ENCODE measurements at places on chromosomes 16 and 17.

DNA sequence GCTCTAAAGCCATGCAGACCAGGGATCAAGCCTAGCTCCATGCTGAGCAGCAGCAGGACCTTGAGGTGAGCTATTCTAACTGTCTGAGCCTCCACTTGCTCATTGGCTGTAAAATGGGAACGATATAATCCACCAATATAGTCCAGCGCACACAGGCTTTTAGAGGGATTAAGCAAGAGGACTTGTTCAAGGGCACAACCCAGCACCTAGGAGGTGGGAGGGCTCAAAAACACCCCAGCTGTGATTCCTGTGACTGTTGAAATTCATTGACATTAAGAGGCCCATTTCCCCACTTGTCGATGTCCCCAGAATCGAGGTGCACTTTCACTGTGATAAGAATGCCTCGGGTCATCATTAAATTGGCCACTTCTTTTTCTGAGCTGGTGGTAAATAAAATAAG lies 4.1 kb downstream of the USH1G start:
- DNase-seq = no peak

DNA sequence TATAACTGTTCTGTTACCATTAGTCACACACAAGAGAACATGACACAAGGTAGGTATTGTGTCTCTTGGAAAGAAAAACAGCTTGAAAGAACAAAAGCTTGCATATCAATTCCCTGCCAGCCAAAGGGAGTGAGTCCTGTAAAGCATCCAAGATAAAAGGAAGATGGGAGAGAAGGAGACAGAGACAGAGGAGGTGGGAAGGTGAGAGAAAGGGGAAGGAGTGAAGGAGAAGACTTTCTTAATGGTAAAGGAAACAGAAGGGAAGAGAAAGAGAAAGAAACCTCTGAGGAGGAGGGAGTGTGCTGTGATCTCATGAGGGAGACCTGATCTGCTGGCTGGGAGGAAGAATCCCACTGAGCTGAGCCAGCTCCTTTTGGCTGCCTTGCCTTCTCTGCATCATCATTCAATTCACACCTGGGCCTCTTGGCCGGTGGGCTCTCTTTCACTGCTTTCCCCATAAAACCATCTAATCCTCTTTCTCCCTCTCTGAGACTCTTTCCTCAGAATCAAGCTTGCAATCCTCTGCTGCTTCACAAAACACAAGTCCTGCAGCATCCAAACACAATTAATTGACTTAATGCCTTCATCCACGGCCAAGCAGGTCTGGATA lies 271.6 kb downstream of the ABCC12 start:
- DNase-seq = no peak

DNA sequence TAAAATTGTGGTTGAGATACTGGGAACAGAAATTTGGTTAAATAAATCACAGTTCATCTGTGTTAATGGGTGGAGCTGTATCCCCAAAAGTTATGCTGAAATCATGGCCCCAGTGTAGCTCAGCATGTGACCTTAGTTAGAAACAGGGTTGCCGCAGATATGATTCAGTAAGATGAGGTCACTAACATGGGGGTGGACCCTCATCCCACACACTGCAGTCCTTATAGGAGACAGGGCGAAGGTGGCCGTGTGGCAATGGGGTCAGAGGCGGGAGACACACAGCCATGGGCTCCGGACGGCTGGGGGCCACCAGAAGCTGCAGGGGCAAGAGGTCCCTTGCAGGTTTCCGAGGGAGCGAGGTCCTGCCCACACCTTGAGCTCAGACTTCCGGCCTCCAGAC lies 10.7 kb downstream of the GALNS start:
- no peak for DNase-seq

GRCh38 chr17:74435775-74436359 lies 4.0 kb downstream of the GPRC5C start:
- DNase-seq = no peak

DNA sequence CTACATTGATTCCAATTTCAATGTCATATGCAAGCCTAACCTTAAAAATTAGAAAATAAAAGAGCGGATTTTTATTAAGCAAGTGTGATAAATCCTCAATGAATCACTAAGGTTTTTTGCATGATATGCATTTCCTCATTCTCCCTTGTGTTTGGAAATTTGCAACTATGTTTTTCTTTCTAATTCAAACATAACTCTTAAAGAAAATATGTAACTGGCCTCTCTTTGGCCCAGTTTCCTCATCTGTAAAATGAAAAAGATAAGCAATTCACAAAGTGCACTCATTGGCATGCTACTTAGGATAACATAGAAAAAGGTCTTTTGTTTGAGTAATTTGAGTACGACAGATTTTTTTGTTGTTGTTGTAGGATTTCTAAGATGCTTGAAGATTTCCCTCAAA lies 295.5 kb downstream of the CDH11 start:
- DNase-seq = no peak

GRCh38 chr17:55237841-55238178 lies 26.9 kb upstream of the HLF start:
- no peak for DNase-seq

GRCh38 chr16:22318690-22319358 lies 21.6 kb downstream of the POLR3E start:
- peak; percentile 68 for DNase-seq

- no peak for DNase-seq
Measured at GRCh38 chr17:76274112-76274956, 9.2 kb downstream of the UBALD2 start.

DNA sequence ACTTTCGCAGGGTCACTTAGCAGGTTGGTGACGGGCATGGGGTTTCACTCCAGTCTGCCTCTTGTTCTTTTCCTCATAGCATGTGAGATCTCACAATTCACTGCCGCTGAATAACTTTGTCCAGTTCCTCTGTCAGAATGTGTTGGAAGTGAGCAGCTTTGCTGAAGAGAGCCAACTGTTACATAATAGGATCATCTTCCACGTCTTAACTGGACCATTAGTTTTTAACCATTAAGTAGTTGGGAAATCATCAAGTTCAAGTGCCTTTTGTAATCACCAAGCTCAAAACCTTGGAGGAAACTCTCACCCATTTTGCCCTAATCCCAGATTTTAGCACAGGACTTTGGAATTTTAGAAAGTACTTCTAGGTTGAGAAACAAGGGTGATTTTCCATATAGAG lies 290.6 kb downstream of the WWOX start:
- no peak for DNase-seq

DNA sequence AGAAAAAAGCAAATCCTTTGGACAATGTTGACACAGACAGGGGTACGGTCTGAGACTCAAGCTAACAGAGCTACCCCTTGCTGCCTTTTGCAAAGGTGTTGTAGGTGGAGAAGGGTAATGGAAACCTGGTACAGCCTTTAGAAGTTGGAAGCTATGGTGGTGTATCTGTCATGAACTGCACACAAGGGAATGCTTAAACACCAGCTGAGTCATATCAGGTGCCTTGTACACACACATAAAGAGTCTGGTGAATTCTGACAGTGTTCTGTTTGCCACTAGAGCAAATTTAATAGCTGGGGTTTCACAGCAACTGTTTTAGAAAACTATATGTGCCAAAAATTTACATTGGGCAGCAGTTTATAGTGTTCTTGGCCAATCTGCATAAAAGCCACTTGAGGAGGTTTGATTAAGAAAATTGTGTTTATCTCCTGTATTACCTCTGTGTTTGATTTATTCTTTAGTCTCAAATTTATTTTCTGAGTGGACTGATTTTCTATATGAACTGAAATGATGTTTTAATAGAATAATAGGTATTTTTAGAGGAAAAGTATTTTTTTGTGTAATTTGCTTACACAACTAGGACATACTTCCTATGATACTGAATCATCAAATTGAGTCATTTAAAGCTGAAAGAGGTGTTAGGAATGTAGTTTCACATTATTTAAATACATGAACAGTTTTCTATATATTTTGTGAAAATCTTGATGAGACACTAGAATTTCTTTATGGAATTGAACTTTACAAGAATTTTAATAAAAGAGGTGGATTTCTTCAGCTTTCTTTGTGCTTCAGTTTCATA lies 136.9 kb downstream of the MAP2K6 start:
- no peak for DNase-seq

GRCh38 chr16:81481207-81481821 lies 36.7 kb downstream of the CMIP start:
- no peak for DNase-seq

- peak; percentile 72 for DNase-seq
Measured at GRCh38 chr17:20267459-20267842, 199.9 kb downstream of the LGALS9B start.

DNA sequence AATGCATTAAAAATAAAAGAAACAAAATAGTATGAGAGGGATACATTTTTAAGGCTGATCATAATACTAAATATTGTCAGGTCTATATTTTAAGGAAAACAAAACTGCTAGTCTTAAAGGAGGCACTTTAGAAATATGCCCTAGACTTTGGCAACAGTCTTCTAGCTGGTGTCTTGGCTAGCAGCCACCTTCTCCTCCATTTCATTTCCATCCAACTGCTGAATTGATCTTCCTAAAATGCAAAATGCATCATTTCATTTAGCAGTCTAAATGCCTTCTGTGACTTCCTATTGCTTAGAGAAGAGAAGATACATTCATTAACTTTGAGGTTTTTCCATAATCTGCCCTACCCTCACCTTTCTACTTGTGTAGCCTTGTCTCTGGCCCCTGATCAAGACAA lies 1404.1 kb downstream of the CDH11 start:
- no peak for DNase-seq

DNA sequence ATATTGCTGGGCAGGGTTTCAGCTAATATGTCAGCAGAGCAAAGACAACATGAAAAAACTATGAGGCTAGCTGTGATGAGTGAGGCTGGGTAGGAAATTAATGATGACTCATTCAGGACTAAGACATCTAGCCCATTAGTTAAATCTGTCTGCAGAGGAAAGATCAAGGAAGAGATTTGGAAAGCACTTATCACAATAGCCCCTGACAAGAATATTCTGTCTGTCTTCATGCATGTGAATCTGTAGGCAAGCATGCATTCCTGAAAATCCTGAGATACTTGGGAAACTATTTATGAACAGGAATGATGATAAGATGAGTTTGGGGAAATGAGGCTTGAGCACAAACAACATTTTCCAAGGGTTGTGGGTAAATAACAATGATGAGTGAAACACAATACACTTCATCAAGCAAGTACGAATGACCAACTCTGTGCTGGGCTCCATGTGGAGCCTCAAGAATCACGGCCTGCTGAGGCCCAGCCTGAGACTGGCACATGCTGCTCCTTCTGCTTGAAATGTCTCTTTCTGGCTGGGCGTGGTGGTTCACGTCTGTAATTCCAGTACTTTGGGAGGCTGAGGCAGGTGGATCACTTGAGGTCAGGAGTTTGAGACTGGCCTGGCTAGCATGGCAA lies 96.5 kb upstream of the ASIC2 start:
- no peak for DNase-seq

Measured in CD4-positive, alpha-beta T cell treated with Interleukin-6 for 4 hours (primary cell).